ENCODE measurements at places on chromosomes 3 and 15.

DNA sequence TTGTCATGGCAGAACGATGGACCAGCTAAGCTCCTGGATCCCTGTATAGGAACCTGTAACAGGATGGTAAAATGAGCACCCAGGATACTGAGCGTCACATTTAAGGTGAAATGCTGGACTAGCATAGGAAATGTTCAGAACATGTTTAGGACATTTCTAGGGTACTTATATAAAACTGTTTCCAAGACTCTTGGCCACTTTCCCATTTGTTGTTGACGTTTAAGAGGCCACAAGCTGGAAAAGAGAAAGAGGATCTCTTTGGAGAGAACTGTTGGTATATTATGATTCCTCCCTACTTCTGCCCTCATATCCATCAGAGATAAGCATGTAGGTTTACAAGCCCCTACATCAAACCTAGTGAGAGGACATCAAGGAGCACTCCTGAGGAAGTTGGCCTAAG is 57.5 kb downstream of the SCN11A start:
- DNase-seq, result no peak

DNA sequence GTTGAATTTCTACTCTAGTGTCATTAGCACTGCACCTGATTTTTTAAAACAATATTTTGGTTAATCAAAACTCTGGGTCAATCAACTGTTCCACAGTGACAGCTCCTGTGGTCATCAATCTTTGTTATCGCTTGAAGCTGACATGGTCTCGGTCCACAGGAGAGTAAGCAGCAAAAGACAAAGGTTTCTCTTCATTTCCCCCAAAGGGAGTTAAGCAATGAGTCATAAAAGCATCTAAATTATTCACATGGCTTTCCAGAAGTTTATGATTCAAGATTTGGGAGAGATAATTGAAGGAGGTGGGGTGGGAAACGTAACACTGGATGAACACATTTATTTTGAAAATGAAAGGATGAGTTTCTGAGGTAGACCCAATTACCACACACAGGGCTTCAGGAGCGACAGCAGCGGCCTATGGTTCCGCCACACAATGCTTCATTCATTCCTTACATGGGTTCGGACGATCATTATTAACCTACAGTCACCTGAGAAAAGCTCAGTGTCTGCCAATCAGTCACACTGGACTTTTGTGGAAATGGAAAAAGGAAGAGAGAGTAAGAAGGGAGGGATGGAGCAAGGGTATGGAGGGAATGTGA is 505.1 kb downstream of the FHIT start:
- no peak for DNase-seq

DNA sequence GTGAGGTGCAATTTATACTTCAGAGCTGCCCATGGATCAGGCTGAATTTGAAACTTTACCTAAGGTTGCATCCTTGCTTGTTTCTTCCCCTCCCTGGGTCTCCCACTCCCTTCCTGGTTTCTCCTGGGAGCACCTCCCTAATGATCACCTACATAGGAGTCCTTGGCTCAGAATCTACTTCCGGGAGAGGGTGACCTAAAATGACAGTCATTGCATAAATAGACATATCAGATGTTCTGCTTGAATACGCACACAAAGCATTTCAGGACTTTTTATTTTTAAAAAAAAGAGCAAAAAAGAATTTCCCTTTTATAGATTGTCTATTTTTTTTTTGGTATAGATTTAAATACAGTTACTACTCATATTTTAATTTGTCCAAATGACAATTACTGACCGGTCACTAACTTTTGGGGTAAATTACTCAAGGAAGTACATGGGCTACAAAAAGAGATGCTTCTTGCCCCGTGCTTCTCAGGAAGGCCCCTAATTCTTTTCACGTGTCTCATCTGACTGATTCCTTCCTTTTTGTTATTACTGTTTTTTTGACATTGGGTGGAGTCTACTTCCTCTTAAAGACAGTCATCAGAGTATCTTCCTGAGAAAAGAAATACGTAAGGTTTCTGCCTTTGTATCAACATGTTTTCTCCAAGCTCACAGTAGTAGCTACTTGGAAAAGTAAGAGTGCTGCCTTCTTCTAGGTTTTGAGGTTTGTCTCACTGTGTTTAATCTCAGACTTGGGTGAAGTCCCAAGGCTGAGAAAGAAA is 4.9 kb upstream of the MYZAP start:
- no peak for DNase-seq

GRCh38 chr15:66369773-66370651 is 13.5 kb upstream of the TIPIN start:
- DNase-seq, result peak; percentile 42

- DNase-seq, result peak; percentile 42
Measured at GRCh38 chr15:89556413-89557262, 18.6 kb upstream of the TICRR start.

DNA sequence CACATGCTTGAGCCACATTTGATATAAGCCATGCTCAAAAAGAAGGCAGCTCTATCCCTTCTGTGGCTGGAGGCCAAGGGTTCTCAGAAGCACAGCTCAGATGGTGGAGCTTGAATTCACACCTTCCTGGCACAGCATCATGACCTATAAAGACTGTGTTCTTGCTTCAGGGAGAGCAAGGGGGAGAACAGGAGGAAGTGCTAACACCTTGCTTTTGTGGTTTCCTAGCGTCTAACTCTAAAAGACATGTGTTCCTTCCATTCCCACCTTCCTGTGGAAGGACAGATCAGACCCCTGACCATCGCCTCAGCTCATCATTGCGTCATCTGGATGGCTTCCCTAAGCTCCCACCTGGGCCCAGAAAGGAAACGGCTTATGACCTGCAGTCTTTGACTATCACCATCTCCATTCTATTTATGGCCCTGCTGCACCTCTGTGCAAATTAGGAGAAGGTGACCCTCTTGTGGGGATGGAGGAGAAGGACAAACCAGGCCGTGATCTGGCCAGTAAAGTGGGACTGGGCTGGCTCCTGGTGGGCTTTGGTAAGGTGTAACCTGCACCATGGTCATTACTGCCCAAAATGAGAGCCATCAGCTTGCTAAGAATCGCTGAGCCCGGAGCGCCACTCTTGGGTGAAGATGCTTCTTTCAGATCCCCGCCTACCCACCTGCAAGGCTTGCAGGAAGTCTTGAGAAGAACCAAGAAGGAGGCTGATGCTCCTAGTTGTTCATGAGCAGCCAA is 128.5 kb downstream of the SERPINI1 start:
- DNase-seq, result no peak

GRCh38 chr15:60544581-60545264 is 65.8 kb upstream of the ICE2 start:
- no peak for DNase-seq

Data from activated CD4-positive, alpha-beta T cell treated with anti-CD3 and anti-CD28 coated beads for 48 hours (primary cell).